ENCODE measurements at places on chromosomes 3 and 15. TPM values are rescaled to one million over a fixed set of nuclear protein-coding genes. Genes with fewer than 3 reads are reported as not detected.

The OR5H6 gene
- total RNA-seq: not detected

The CD200 gene
- total RNA-seq: 24.0 TPM

The C3orf49 gene
- total RNA-seq: not detected

The RLBP1 gene
- not detected for total RNA-seq

The TAGLN3 gene
- 0.38 TPM for total RNA-seq

The GOLGA8R gene
- total RNA-seq: 2.8 TPM

The CCR3 gene
- total RNA-seq: 0.94 TPM

All from smooth muscle cell of the coronary artery (primary cell).